Left renal pelvis (tissue), 4 donors: ENCODE measurements at places on chromosomes 3 and 15. TPM values are rescaled to one million over a fixed set of nuclear protein-coding genes. Genes with fewer than 3 reads are reported as not detected.

- no peak for DNase-seq
Measured at GRCh38 chr15:34793071-34793470, 2.3 kb downstream of the ACTC1 start.

- DNase-seq: no peak
Measured at GRCh38 chr3:177177749-177178221, 19.5 kb downstream of the TBL1XR1 start.

DNA sequence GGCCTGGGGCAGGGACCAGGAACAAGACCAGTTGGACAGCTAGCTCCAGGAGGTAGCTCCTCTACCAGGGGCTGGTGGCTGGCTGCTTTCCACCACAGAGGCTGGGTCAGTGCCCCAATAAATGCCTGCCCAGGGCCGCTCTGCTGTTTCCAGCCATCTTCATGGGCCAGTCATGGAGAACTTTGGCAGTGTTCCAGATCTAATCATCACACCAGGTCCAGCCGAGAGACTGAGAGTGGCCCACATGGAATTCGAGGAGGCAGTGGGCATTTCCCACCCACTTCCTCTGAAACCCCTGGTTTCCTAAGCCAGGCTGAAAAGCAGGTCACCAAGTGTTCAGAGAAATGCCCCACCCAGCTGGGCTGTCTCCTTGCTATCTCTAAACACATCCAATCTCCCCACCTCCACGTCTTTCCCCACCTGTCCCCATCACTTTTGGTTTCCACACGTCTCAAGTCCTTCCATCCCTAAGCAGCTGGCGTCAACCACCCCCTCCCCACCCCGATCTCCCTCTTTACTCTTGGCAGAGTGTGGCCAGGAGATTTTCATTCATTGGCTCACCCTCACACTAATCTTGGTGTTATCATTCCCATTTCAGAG is 190.0 kb upstream of the LINGO1 start:
- no peak for DNase-seq

DNA sequence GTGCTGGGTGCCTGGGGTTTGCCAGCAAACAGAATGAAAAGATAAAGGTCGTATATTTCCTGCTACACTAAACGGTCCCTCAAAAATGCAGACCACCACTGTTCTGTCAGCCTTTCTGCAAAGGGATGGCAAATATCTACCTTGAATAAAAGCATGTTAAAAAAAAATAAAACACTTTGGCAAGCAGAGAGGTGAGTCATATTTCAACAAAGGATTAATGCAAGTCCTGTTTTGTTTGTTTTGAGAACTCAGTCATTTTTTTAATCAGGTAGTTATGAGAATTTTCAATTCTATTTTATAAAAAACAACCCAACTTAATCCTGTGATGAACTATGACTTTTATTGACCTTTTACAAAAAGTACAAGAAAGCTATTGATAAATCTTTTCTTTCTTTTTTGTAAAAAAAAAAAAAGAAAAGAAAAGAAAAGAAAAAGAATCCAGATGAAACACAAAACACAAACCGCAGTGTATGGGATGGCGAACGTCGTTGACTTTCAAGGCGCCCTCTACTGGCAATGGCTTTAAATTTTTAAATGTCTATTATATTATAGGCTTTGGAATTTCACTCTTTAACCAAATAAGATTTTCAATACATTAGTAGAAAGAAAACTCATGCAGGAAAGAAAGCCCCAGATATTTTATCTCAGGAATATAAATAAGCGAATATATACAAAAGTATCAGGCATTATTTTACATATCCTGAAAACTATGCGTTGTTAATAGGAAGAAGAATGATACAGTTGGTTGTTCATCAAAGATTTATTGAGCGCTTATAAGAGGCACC is 87.8 kb downstream of the NCEH1 start:
- no peak for DNase-seq

HESX1 gene
- polyA plus RNA-seq: 4.8 TPM

LMAN1L gene
- not detected for polyA plus RNA-seq

DUOXA2 gene
- polyA plus RNA-seq: not detected
